ENCODE measurements at places on chromosomes 5 and 9.

GRCh38 chr5:44356231-44356630, 33.0 kb downstream of the FGF10 start:
- DNase-seq, result no peak

DNA sequence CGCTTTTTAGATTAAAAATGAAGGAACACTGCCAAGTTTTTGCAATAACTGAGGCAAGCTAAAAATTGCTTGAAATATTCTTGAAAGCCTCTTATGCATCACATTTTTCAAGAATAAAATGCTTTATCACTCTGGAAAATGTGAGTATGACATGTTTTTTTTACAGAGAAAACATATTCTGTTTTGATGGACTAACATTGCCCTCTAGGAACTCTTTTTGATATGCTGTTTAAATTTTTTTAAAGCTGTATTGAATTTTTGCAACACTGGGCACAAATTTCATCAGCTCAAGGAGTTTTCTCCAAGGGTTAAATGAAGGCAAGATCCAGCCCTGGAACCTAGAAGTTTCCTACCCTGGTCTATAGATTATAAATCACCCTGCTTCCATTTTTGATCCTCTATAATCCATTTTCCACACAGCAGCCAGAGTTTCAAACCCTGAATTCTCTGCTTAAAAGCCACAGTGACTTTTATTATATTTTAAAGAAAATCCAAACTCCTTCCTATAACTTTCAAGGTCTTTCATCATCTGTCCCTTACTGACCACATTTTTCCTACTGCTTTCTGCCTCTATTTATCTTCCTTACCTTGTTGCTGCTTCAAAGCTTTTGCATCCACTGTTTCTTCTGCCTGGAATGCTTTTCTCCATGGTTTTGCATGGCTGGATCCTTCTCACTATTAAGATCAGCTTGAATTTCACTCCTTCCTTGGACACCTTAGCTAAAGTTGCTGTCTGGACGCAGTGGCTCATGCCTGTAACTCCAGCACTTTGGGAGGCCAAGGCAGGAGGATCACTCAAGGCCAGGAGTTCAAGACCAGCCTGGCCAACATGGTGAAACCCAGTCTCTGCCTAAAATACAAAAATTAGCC, 60.9 kb downstream of the IL31RA start:
- no peak for DNase-seq

- no peak for DNase-seq
Measured at GRCh38 chr5:173205916-173206315, 29.1 kb downstream of the NKX2-5 start.

DNA sequence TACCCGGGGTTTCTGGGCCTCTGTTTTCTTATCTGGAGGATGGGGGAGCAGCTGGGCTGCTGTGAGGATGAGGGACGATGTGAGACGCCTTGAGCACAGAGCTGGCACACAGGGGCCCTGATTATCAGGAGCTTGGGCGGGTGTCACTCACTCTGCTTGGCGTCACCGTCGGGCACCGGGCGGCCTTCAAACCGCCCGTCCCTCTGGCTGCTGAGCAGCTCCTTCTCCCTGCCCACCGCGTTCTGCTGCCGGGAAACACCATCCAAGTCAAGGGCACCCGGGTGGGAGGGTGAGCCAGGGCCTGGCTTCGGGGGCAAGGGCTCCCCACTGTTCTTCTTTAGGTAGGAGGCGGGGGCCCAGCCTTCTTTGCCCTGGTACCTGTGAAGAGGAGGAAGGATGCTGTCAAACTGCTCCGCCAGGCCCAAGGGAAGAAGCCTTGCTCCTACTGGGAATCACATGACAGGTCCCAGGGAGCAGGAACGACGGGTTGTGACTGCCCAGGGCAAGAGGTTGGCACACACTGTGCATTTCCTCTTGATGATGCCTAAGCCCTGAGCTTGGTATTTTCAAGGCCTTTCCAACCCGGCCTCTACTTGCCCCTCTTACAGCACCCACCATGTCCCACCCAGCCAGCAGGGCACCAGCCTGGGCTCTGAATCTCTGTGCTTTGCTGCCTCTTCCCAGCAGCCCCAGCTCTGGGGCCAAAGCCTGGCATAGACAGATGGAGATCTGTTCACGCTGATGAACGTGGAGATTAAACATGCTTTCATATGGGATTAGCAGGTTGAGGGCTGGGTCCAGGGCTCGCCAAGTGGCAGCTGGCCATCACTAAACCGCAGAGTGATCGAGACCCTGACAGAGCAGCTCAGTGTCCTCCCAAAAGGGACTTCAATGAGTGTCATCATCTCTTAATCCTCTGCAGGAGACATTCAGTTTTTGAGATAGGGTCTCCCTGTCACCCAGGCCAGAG, 66.9 kb upstream of the UBTD2 start:
- DNase-seq, result no peak

Data from T1000 (cell line).